ENCODE measurements at places on chromosomes 4 and X.
A peak's percentile ranks its signal among the peaks of the same experiment; 100 is the strongest.

- no peak for DNase-seq
These were observed 25.6 kb downstream of the PTTG2 start for GRCh38 chr4:37985730-37986275.

DNA sequence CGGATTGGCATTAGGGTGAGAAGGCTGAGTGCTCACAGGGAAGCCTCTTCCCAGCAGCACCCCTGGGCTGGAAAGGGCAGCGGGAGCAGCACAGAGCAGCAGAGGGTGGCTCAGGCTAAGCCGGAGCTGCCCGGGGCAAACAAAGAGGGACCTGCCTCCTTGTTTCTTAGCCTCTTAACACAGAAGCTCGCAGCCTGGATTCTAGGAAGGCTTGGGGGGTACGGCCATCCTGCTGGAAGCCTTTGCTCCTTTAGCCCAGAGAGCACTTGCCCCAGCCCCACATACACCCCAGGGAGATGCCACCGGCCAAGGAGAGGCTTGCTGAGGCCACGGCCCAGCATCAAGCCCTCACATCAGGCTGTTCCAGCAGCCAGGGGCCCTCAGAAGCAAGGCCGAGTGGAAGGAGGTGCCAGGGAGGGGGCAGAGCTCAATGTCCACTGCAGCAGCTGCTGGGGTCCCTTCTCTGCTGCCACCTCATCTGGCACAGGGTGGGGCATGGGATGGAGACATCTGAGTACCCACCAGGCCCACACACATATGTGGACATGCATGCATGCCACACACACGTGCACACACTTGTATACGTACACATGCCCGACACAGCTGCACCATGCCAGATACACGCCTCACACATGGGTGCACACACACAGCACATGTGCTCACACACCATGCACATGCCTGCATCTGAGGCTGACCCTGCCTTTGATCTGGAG lies 20.3 kb upstream of the SPON2 start:
- DNase-seq = no peak

DNA sequence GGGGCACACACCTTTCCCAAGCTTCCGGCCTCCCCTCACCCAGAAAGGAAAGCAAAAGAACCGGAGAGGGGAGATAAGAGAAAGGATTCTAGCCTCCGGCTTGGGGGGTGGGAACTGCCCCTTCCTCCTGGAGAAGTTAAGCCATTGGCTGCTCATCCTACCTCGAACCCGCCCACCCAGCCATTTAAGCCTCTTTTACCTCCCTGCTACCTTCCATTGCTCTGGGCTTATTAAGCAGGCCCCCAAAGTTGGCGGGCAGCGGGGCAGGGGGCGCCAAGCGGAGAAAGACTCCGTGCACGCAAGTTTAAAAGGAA lies 2.3 kb downstream of the MAML3 start:
- peak; percentile 54 for DNase-seq

DNA sequence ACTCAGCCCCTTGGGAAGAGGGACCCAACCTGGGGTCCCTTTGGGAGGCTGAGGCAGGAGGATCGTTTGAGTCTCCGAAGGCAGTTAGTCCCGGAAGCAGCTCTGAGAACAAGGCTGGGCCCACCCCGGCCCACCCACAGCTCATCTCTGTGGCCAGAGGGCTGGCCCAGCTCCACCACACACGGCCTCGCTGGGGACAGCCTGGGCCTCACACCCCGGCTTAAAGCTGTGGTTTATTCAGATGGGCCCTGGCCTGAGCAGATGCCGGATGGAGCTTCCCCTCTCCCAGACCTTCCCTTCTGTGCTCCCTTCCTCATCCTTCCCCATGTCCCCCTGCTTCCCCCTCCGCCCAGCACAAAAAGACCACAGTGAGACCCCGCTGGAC lies 54.4 kb downstream of the FAM53A start:
- no peak for DNase-seq

- no peak for DNase-seq
These were observed 914.2 kb upstream of the LCORL start for GRCh38 chr4:18935659-18936345.

DNA sequence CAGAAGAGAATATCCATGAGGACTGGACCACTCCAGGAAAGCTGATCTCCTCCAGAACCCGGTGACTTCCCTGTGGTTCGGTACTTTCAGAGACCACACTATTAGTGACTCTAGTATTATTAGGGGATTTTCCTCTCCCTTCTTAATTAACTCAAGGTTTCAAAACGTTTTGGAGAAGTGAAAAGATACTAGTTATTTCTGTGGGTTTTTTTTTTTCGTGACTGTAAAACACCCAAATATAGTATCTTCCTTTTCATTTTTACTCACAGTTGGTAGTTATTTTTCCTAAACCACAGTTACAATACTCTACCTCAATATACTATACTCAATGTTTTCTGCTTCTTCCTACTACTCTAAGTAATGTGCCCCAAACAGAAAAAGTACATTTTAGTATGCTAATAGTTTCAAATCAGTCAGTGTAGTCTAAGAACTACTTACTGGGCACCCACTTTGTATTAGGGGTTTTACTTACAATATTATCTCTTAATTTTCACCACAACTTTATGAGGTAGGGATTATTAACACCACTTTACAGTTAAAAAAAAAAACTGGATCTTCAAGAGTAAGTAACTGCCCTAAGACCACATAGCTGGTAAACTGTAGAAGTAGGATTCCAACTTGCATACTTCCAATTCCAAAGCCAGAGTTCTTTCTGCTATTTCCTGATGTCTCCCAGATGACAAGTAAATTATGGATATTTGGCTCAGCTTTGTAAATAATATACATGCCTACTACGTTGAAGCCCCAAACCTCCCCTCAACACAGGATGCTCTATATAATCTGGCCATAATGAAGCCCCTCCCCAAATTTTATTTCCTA lies 45.0 kb downstream of the SLC9A7 start:
- no peak for DNase-seq

DNA sequence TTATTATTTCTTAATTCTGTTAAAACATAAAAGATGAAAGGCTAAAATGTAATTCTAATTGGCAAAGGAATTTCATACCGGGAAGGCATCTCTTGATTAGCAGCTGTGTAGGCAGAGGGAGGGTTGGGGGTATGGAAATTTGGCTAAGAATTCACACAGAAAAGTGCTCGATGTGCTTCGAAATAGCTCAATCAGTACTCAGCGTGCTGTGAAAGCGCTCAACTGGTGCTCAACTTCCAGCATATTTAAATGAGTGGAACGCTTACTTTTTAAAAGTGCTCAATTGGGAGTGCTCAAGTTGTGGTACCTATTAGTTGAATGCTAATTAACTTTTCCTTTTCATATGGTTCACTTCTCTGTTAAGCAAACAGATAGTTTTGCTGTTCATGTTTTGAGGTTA lies 695.9 kb upstream of the ATOH1 start:
- no peak for DNase-seq

- no peak for DNase-seq
These were observed 38.7 kb downstream of the CNKSR2 start for GRCh38 chrX:21412883-21413282.

- DNase-seq = no peak
These were observed 430.1 kb downstream of the GBA3 start for GRCh38 chr4:23122666-23123400.

GRCh38 chrX:17535229-17535628 lies 160.2 kb downstream of the NHS start:
- DNase-seq = peak; percentile 47

DNA sequence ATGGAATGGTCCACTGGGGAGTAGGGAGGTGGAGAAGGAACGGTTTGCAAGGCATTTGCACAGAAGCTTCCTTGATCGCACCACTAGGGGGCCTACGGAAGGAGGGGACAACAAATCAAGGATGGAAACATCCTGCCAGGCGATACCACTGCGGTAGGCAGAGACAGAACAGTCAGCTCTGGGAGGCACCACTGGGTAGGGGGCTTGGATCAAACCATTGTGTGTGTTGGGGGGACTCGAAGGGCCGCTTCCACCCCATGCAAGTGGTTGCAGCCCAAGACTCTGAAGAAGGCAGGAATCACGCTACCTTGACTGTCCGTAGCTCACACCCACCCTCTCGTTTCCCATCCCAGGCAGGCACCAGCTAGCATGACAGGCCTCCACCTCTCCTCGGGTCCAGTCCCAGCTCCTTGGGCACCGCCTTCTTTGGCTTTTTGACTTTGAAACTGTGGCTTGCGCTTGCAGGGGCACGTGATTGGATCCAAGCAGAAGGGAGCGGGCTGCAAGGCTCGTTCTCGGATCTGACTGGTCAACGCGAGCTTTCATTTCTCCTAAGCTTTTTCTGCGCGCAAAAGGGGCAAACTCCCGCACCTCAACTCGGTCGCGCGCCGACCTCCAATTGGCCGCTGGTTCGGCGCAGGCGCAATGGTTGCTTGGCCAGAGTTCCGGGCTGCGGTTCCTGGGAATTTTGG lies 28.4 kb downstream of the GAGE1 start:
- DNase-seq = peak; percentile 31

GRCh38 chrX:13897566-13897965 lies 80.7 kb upstream of the GPM6B start:
- DNase-seq = no peak

DNA sequence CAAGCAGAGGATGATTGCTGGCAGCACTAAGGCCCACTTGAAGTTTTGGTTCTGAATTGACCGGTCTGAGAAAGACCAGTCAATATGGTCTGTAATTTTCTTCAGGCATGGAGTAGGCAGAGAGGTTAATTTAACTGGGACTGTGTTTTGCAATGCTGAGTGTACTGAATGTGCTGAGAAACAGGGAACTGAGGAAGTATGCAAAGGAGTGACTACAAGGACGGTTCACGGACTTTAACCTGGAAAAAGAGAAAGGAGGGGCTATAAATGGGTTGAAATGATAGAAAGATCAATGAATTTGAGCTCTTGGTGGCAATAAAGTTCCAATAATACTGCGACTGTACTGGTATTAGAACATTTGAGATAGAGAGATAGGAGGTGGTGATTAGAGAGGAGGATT lies 84.5 kb downstream of the MAGEB17 start:
- no peak for DNase-seq

- DNase-seq = no peak
These were observed 88.9 kb downstream of the ALPK1 start for GRCh38 chr4:112386071-112386470.

GRCh38 chrX:67684136-67684535 lies 140.3 kb downstream of the AR start:
- no peak for DNase-seq

DNA sequence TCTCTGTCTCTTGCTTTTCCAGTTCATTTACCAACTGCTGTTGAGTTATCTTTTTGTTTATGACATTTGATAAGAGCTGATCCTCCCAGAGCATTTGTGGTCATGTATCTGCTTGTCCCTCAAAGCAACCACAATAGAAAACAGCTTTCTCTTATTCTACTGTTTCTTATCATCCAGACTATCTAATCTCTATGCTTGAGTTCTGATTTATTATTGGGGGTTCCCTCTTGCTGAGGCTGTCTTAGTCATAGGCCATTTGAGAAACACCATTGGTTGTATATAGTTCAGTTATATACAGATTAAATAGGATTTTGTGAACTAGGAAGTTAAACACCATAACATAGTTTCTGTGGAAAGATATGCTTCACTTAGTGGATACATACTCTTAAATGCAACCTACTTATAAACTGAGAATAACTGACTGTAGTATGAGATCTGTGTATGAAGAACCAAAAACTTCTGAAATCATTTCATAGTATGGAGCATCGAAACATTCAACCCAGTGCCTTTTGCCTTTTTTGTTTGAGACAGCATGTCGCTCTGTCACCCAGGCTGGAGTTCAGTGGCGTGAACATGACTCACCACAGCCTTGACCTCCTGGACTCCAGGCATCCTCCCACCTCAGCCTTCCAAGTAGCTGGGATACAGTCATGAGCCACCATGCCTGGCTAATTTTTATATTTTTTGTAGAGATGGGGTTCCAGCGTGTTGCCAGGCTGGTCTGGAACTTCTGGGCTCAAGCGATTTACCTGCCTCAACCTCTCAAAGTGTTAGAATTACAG lies 75.8 kb downstream of the STIM2 start:
- no peak for DNase-seq

GRCh38 chrX:77640702-77641101 lies 145.3 kb downstream of the ATRX start:
- DNase-seq = peak; percentile 3

GRCh38 chr4:26344901-26345564 lies 24.2 kb downstream of the RBPJ start:
- no peak for DNase-seq

- DNase-seq = no peak
These were observed 2.4 kb downstream of the MYOZ2 start for GRCh38 chr4:119138046-119138445.

DNA sequence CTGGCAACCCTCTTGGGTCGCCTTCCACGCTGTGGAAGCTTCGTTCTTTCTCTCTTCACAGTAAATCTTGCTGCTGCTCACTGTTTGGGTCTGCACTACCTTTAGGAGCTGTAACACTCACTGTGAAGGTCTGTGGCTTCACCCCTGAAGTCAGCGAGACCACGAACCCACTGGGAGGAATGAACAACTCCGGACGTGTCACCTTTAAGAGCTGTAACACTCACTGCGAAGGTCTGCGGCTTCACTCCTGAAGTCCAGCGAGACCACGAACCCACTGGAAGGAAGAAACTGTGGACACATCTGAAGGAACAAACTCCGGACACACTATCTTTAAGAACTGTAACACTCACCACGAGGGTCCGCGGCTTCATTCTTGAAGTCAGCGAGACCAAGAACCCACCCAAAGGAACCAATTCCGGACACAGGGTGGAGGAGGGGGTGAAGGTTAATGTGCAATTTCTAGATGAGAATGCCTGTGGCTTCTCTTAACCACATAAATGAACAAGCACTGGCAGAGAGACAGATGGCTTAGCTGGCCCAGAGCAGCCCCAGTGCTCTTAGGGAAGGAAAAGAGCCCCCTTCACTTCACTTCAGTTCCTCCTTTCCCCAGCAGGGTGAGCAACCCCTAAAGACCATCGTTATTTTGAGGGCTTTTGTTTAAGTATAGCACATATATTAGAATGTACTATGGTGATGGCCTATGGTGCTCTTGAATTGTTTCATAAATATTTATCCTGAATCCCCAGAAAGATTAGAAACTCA lies 73.0 kb downstream of the LUZP4 start:
- no peak for DNase-seq

GRCh38 chr4:176627916-176628315 lies 164.8 kb downstream of the VEGFC start:
- no peak for DNase-seq

DNA sequence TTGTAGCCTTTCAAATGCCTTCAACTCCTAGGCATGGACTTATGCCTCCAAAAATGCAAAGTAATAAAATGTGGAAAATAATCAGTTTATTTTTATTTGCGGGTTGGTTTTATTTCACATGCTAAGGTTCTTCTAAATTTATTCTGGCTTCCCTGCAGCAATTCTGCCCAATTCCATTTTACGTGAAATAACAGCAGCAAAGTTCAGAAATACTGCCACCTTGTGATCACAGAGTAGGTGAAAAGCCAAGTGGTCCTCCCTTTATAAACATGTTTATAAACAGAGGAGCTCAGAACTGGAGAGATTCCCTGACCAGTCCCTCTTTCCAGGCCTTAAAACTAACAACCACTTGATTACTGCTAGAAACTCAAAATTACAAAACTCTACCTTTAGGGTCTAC lies 14.7 kb upstream of the DCHS2 start:
- DNase-seq = no peak

- no peak for DNase-seq
These were observed 29.5 kb downstream of the SMPX start for GRCh38 chrX:21728276-21728968.

Measured in activated CD4-positive, alpha-beta T cell treated with anti-CD3 and anti-CD28 coated beads, Interleukin-2, amount 50 U/mL, for 48 hours (primary cell).